ENCODE measurements at places on chromosomes 12 and 14.

GRCh38 chr12:68536885-68537485 lies 73.7 kb upstream of the RAP1B start:
- DNase-seq, result no peak
- H3K36me3 ChIP-seq, result no peaks in the 10 kb centered on the region
- no peaks in the 10 kb centered on the region for H3K27me3 ChIP-seq
- H3K27ac ChIP-seq, result no peak overlapping the region
- peaks cover 14% of the 10 kb centered on the region for H3K4me1 ChIP-seq
- no peak overlapping the region for H3K4me3 ChIP-seq

GRCh38 chr12:119885549-119885948 lies 8.4 kb upstream of the CIT start:
- no peaks in the 10 kb centered on the region for H3K27me3 ChIP-seq
- no peak overlapping the region for H3K27ac ChIP-seq
- no peak for DNase-seq
- H3K4me3 ChIP-seq, result no peak overlapping the region
- no peaks in the 10 kb centered on the region for H3K4me1 ChIP-seq
- H3K36me3 ChIP-seq, result no peaks in the 10 kb centered on the region

- no peak overlapping the region for H3K4me3 ChIP-seq
- no peaks in the 10 kb centered on the region for H3K36me3 ChIP-seq
- DNase-seq, result no peak
- H3K4me1 ChIP-seq, result no peaks in the 10 kb centered on the region
- H3K27ac ChIP-seq, result no peak overlapping the region
Measured at GRCh38 chr14:21796916-21797315, 123.3 kb upstream of the OR4E1 start.

DNA sequence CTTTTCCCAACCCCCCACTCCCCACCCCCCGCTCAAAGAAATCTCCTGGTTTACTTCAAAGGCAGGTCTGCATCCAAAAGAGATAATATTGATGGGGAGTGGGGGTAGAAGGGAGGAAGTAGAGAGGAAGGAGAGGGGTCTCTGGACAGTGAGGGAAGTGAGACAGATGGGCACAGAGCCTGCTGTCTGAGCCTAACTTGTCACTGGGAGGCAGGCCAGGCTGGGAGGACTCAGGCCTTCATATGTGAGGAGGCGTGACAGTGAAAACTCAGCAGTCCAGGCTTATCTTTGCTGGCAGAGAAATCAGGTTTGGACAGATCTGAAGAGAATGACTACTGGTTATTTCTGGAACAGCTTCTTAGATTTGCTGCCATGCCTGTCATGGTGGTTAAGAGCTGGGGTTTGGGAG lies 192.3 kb downstream of the NUAK1 start:
- no peak overlapping the region for H3K27ac ChIP-seq
- no peaks in the 10 kb centered on the region for H3K27me3 ChIP-seq
- H3K36me3 ChIP-seq, result no peaks in the 10 kb centered on the region
- DNase-seq, result no peak

- H3K27ac ChIP-seq, result no peak overlapping the region
- no peaks in the 10 kb centered on the region for H3K36me3 ChIP-seq
- no peak overlapping the region for H3K4me3 ChIP-seq
- no peak for DNase-seq
- H3K4me1 ChIP-seq, result no peaks in the 10 kb centered on the region
Measured at GRCh38 chr12:118524446-118524845, 148.1 kb downstream of the SUDS3 start.

GRCh38 chr14:52318062-52318461 lies 4.0 kb downstream of the PTGER2 start:
- H3K4me3 ChIP-seq, result no peak overlapping the region
- H3K27me3 ChIP-seq, result no peaks in the 10 kb centered on the region
- DNase-seq, result no peak
- H3K27ac ChIP-seq, result no peak overlapping the region
- peaks cover 8% of the 10 kb centered on the region for H3K4me1 ChIP-seq
- H3K36me3 ChIP-seq, result no peaks in the 10 kb centered on the region

DNA sequence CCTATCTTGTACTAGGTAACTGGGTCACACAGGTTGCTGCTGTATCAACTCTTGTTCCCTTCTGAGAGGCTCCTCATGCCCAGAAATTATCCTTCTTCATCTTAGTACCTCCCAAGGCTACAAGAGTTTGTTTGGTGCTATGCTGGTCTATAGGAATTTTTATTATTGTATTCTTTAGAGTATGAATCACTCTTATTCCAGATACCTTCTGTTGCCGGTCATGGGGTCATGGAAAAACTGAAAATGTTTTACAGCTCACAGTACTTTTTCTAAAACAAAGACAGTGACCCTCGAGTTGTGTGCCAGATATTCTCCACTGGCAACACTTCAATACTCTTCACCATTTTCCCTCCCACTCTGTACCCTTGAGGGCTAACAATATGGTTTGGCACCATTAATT lies 1598.0 kb upstream of the TMEM132C start:
- DNase-seq, result no peak
- no peaks in the 10 kb centered on the region for H3K36me3 ChIP-seq
- no peaks in the 10 kb centered on the region for H3K4me1 ChIP-seq
- no peak overlapping the region for H3K27ac ChIP-seq

- H3K4me1 ChIP-seq, result no peaks in the 10 kb centered on the region
- no peaks in the 10 kb centered on the region for H3K27me3 ChIP-seq
- no peak for DNase-seq
- no peak overlapping the region for H3K4me3 ChIP-seq
Measured at GRCh38 chr12:51667269-51667668, 76.2 kb downstream of the SCN8A start.

Measured in upper lobe of right lung (tissue), 1 donor.